ENCODE measurements at places on chromosomes 5 and 9.

DNA sequence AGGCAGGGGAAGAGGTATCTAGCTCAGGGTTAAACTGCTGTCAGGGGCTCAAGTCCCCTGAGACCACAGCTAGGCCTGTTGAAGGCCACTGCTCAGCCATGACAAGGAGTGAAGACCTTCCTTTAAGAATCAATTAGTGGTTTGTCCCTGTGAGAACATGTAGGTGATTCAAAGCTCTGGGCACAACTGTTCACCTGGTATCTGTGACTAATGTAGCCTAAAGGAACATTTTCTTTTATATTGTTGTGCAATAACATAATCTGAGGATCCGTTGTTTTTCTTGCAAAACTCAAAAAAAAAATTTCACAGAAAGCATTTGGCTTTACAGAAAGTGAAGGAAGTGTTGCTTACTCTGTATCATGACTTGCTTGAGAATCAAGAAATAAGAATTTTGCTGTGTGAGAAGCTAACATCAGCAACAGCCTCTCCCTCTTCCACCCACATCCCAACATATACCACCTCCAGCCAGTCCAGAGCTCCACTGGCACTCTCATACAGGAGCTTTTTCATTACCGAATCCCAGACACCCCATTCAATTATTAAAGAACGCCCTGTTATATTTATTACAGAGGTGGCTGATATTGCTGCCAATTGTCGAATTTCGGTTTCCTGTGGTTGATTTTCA, 807.0 kb downstream of the TLE4 start:
- DNase-seq = no peak

DNA sequence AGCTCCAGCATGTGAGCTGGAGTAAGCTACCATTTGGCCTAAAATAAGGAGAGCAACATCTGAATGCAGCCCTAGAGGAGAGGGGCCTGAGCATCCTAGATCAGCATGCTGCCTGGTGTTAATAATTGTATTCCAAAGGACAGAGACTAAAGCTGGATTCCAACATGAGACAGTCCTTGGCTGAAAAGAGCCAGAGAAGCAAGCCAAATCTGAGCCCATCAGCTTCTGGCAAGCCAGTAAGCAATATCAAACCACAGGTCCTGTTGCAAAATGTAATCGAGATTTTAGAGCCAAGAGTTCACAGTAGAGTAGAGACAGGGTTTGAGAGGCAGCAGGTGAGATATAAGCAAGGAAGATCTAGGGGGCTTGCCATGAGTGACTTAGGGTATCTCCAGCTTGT, 42.3 kb upstream of the DMAC1 start:
- DNase-seq = no peak

- no peak for DNase-seq
These were observed 223.9 kb upstream of the ADAMTSL1 start for GRCh38 chr9:18250053-18250452.

GRCh38 chr9:133880851-133881661, 111.1 kb downstream of the VAV2 start:
- no peak for DNase-seq

- no peak for DNase-seq
These were observed 96.1 kb upstream of the APC start for GRCh38 chr5:112641515-112642110.

- no peak for DNase-seq
These were observed 227.1 kb upstream of the DMRT1 start for GRCh38 chr9:614431-614830.

- no peak for DNase-seq
These were observed 38.7 kb upstream of the NUDT12 start for GRCh38 chr5:103601314-103601713.

GRCh38 chr5:157177953-157178352, 2.7 kb upstream of the ITK start:
- DNase-seq = no peak

- DNase-seq = no peak
These were observed 17.0 kb downstream of the NIPSNAP3B start for GRCh38 chr9:104780796-104781395.

GRCh38 chr5:169650701-169651331, 13.7 kb downstream of the DOCK2 start:
- no peak for DNase-seq

DNA sequence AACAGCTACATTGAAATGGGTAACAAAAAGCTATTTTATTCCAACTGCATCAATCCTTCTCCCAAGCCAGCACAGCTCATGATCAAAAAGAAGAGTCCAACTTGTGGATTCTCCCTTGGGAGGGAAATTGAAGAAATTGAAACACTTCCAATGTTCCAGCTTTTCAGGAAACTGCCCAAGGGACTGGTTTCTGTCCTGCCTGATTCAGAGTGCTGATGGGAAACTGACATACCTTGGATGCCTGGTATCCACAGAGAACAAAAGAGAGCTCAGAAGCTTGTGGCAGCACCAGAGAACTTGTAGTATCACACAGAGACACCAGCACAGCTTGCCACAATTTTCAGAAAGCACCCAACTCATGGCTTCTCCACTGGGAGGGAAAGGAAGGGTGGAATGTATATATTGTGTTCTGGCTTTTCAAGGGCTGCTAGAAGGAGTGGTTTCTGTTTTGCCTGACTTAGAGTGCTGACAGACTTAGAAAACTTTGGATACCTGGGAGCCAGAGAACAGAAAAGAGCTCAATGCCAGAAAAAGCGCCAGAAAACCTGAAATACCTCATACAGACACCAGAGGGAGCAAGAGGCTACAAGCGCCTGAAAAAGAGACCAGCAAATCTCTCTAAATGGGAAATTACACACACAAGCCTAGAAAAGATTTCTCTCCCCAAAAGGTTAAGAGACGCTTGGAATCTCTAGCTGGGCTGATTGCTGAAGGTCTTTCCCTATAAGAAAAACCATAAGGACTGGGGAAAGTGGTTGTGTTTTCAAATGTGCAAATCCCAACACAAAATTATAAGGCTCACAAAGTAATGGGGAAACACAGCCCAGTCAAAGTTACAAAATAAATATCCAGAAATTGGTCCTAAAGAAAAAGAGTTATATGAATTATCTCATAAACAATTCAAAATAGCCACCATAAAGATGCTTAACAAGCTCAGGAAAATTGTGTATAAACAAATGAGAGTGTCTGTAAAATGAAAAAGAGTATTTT, 178.8 kb downstream of the SPOCK1 start:
- DNase-seq = peak; percentile 83

- DNase-seq = no peak
These were observed 10.3 kb downstream of the TTC23L start for GRCh38 chr5:34849253-34849652.

DNA sequence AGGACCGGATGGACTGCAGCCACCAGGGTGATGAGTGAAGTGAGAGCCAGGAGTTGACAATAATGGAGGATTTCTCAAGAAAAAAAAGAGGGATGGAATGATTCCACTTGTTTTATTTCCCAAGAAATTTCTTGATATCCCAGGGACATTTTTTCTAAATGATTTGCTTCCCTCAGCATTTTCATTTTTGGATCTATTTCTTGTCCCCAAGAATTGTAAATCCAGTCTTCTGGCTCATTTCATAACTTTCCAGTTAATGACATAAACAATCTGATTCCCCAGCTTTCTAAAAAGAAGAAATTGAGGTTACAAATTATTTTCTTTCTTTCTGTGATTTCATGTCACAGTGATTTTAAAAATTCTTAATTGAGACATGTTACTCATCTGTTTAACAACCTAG, 446.5 kb downstream of the PRR16 start:
- DNase-seq = peak; percentile 4

GRCh38 chr9:12784461-12785259, 9.8 kb downstream of the LURAP1L start:
- DNase-seq = no peak

DNA sequence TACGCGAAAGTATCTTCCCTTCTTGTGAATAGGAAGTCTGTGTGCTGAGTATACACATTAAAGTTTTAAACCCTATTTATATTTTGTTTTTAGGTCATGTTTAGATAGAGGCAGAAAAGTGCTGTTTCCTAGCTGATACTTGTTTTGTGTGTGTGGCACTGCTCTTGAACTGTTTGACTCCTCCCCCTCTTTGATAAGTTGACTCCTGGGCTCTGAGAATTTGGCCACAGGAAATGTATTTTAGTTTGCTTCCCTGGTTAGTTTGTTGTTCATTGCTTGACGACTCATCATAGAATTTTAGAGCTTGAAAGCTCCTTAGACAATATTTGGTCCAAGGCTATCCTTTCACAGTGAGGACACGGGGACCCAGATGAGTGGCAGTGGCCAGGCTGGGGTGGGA, 2.0 kb upstream of the CDC14B start:
- DNase-seq = no peak

DNA sequence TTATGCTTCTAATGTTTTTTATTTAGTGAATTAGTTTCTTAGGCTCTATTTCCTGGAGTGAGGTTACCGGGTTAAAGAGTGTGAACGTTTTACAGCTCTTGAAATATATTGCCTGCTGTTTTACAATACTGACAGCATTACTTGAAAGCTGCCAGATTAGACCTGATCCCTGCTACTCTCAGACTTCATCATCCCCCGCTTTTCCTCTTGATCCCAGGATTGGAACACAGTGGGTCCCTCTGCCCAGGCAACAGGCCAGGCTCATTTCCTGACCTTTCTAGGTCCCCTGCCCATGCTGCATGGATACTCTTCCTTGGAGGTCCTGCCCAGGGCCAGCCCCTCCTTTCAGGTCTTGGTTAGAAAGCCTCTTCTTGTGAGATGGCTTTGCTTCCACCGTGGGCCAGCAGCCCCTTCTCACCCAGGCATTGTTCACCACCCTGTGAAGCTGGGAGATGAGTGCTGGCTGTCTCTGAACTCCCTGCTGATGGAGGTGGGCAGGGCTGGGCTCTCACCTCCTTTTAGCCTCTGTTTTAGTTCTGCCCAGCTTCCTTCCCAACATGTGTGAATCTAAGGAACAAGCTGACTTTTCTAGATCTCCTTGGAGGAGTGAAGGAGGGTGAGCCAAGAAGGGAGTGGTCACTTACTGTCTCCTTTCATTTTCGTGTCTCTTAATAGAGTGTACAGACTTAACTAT, 15.5 kb upstream of the FAM120AOS start:
- DNase-seq = no peak

DNA sequence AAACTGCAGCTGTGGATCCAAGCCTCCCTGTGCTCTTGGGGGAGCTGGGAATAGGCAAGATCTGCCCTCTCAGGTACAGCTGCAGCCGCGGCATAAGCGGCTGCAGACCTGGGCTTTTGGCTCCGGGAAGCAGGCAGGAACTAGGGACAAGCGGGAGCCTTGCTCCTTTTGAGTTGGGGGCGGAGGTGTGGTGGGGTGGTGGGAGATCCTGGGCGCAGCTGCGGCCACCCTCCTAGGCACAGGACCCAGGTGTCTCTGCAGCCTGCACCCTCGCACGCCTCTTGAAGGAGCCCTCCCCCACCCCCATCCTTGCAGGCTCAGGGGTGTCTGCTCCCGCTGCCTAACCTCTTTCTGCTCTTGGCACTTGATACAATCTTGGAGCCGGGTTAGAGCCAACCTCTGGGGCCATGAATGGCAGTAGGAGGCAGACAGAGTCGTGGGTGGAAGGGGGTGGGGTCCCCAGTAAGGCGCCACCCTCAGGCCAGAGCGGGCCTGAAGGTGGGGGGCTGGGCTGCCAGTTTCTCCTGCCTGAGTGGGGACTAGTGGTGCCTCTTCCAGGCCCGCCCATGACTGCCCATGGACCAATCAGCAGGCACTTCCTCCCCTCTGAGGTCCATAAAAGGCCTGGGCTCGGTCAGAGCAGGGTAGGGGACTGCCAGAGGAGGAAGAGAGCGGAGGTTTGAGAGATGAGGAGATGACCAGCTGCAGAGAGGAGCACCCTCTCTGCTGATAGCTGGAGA, 267.6 kb upstream of the TNC start:
- DNase-seq = no peak

- no peak for DNase-seq
These were observed 219.1 kb upstream of the ELAVL2 start for GRCh38 chr9:24045150-24045549.

- peak; percentile 67 for DNase-seq
These were observed at the start of gene TPM2 for GRCh38 chr9:35689542-35690293. TPM2 (minus strand) TSS chr9:35689925; CDS start chr9:35689817, 108 bp downstream.

DNA sequence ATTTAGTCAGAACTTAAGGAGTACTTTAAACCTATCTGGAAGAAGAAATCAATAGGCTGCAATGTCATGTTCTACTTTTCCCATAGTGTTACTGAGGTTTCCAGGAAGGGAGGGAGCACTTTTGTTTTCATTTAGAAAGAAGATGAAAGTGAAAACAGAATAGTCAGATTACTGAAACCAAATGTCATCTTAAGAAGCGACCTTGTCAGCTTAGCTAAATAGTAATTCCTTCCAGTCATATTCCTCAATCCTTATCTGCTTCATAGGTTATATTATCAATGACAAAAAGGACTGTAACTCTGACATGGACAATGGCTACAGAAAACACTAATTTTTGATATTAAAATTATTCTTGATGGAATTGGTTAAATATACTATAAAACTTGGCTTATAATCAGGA, 27.7 kb downstream of the SAR1B start:
- no peak for DNase-seq

GRCh38 chr5:92641031-92641962, 939.7 kb downstream of the NR2F1-AS1 start:
- peak; percentile 72 for DNase-seq

DNA sequence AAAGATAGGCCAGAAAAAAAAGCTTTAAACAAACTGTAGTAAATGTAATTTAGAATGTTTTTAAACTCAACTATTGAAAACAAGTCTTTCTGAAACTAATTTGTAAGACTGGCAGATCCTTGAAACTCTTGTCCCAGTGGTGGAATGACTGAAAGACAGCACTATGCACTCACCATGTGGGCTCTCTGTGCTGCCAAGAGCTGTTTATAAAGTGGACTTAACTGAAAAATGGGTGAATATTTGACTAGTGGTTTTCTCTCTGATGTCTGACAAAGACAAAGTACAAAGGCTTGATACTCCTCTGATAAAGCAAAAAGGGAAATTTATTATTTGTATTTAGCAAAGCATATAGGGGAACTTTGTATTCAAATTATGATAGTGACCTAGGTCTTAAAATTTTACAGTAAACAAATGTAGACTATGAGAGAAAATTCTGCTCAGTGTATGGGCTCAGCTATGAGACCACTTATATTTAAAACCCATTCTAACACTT, 635.4 kb downstream of the NR2F1-AS1 start:
- no peak for DNase-seq

DNA sequence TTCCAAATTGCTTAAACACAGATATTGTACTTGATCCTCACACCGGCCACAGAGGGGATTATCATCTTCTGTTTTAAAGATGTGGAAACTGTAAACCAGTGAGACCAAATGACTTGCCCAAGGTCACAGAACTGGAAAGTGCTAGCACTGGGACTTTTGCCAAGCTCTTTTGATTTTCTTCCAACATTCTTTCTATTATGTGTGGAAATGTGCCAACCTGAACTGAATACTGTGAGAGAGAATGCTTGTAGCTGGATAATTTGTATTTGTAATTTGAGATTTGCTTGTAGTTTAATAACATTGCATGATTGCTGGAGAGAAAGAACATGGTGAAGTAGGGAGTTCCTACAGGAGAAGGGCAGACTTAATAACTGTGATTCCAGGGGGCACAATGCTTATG, 977.9 kb upstream of the NUDT12 start:
- DNase-seq = no peak

DNA sequence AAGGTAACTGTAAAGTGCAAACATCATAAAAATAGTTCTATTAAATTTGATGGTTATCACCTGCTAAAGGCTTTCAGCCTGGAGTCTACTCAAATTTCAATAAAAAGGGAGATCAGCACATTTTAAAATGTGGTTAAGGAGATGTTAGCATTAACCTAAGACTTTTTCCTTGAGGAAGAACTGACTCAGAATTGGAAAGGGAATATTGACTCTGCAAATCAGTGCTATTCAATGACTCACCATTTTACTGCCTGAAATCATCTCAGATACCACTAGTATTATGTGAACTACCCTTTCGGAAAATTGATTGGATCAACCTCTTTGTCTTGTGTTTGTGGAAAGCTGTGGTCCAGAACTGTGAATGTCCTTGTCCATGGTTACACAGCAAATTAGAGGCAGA, 113.3 kb downstream of the ADRB2 start:
- DNase-seq = no peak

All from retina (tissue), 1 donor.